ENCODE measurements at places on chromosomes 11 and 22.

- no peaks in the 10 kb centered on the region for H3K27me3 ChIP-seq
- no peaks in the 10 kb centered on the region for H3K36me3 ChIP-seq
- H3K4me1 ChIP-seq, result no peaks in the 10 kb centered on the region
- no peak overlapping the region for H3K27ac ChIP-seq
These were observed 171.2 kb downstream of the OPCML start for GRCh38 chr11:133360860-133361688.

GRCh38 chr11:104073950-104074705, 37.7 kb downstream of the DDI1 start:
- H3K27me3 ChIP-seq, result no peaks in the 10 kb centered on the region
- no peak for DNase-seq
- H3K36me3 ChIP-seq, result no peaks in the 10 kb centered on the region

DNA sequence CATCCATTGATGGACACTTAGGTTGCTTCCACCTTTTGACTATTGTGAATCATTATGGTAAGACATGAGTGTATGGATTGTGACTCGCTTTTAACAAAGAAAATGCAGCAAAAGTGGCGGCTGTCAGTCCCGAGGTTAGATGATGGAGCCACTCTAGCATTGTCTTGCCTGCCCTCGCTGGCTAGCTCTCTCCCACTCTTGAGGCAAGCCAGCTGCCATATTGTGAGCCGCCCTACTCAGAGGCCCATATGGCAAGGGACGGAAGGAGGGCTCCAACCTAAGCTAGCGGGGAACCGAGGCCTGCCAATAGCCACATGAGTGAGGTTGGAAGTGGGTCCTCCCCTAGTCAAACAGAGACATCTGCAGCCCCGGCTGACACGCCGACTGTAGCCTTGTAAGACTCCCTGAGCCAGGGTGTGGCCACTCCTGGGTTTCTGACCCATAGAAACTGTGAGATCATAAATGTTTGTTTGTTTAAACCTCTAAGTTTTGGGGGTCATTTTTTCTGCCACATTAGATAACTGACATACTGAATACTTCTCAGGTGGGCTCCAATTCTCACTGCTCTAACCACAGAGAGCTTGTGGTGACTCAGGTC, 160.2 kb downstream of the LDLRAD3 start:
- no peaks in the 10 kb centered on the region for H3K4me1 ChIP-seq
- no peaks in the 10 kb centered on the region for H3K36me3 ChIP-seq
- H3K4me3 ChIP-seq, result no peak overlapping the region
- H3K27me3 ChIP-seq, result no peaks in the 10 kb centered on the region
- no peak for DNase-seq

DNA sequence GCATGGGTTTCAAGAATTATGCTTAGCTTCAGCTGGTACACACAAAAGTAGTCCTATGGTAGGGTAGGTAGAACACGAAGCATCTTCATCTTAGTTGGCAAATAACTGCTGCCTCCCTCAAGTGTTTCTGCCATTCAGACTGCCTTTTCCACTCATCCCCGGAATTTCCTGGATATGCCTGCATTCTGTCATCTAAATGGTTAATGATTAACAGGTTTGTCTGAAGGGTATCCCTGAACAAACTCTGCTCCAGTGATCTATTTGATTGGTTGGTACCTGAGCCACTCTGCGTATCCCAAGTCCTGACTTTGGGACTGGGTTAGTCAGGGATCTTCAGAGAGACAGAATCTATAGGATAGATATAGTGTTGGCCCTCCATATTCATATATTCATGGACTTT, 272.3 kb upstream of the RAG2 start:
- H3K4me3 ChIP-seq, result no peak overlapping the region
- H3K4me1 ChIP-seq, result no peaks in the 10 kb centered on the region
- no peak overlapping the region for H3K27ac ChIP-seq

- no peak for DNase-seq
- peaks cover 6% of the 10 kb centered on the region for H3K4me1 ChIP-seq
- H3K27me3 ChIP-seq, result peaks cover 4% of the 10 kb centered on the region
- H3K36me3 ChIP-seq, result no peaks in the 10 kb centered on the region
These were observed 3.6 kb upstream of the PGR start for GRCh38 chr11:101133190-101133589.
